ENCODE measurements at places on chromosomes 12 and 14.

- DNase-seq, result no peak
Observed at GRCh38 chr14:98957211-98958047, 314.6 kb downstream of the BCL11B start.

DNA sequence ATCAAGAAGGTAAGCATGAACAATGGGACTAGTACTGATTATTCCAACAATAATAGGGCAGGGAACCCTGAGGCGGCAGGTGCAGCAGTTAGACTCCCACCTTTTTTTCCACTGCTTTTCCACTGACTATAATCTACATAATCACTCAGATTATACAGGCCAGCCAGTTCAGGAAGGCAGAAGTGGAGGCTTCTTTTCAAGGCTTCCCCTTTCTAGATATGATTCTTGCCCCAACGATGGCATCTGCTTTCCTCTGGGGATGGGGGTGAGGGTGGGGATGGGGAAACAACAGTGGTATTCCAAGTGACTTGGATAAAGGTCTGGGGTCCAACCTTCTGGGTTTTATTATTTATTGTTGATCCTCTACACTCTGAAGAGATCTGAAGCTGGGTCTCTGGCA is 331 bp downstream of the NCKAP1L start:
- no peak for DNase-seq

DNA sequence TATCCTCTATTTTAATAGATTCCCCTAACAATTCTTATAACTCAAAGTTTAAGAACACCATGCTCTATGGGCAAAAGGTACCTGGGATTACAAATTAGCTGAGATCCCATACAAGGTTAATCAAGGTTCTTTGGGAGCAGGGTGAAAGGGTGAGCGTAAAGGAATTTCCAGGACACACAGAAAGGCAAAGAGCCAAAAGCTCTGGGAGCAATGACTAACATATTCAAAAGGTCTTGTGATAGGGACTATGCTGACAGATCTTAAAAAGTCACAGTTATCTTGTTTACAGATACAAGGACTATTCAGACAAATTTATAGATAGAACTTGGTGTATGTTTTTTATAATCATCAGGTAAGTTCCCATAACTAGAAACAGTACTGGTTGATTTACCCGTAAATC is 19.5 kb upstream of the PPFIBP1 start:
- DNase-seq, result no peak

DNA sequence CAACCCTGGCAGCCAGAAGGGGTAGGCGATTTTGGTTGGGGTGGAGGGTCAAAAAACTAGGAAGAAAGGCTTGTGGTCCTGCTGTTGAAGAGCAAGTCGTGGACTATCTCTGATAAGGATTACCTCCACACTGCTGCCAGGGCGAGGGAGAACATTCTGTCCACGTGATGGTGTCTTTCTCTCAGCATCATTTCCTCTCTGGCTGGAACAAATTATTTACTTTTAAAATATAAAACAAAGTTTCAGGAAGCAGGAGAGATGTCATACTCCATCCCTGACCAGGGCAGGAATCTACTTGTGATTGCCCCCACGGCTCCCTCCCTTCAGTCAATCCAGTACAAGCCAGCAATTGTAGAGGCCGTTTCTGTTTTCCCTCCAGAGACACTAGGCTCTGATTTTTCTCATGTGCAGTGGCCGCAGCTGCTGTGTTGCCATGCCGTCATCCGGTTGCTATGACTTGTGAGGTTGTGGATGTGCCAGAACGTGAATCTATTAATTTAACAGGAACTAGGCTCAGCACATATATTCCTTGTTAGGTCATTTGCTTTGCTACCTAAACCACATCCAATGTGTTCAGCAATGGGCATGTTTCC is 61.5 kb upstream of the PTGR2 start:
- DNase-seq, result no peak

DNA sequence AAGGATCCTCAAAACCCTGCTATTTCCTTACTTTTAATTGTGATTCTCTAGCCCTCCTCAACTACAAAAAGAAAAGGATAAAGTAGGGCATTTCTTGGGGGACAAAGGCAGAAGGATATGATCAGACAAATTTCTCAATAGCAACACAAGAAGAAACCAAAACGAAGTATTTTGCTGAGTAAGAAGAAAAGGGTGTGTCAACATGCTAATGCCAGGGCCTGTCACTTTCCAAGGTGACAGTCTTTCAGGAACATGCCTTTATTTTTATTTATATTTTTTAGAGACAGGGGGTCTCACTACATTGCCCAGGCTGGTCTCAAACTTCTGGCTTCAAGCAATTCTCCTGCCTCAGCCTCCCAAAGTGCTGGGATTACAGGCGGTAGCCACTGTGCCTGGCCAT is 39.8 kb downstream of the CBX5 start:
- no peak for DNase-seq

DNA sequence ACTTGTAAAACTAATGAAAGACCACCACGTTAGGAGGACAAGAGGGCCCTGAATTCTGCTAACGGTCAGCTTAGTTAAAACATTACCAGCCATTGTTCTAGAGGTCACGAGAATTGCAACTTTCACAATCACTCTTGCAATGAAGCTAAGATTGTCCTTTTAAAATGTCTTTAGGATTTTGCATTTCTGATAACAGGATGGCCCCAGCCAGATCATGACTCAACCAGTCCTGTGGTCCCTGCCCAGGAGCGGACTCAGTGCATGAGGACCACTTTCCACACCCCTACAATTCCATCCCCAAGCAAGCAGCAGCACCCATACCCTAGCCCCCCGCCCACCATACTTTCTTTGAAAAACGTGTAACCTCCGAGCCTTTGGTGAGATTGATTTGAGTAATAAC is 28.7 kb downstream of the HSP90AA1 start:
- no peak for DNase-seq

GRCh38 chr12:67390273-67390672 is 121.1 kb downstream of the CAND1 start:
- DNase-seq, result no peak

DNA sequence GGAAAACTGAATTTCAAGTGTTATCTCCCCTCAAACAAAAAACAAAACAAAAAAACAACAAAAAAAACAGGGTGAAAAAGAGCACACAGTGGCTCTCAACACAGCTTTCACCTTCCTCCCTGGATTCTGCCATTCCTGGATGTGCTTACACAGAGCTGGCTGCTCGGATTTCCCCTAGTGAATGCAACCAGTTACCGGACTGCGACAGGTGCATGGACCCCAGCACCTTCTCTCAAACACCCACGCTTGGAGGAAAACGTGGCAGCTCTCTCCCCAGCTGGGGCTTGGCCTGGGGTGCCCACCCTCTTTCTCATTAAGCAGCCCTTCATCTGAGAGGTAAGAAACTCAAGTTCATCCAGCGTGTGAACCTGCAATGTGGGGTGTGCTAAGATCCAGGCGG is 33.5 kb upstream of the DICER1 start:
- DNase-seq, result no peak

DNA sequence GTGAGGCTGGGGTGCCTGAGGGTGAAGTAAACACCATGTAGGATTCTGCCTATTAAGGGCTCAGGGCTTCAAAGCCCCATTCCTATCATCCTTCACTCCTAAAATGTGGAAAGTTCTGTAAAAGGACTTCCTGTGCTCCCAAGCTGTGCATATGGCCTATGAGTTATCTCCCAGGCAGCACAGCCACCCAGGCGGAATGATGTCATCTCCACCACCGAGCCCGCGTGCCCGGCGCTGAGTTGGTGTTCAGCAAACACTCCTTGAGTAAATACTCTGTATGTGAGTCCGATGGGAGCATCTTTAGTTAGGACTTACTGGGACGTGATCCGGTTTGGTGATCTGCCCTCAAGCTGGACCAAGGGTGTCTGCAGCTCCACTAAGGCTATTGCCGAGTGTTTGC is 437.3 kb downstream of the MED13L start:
- DNase-seq, result no peak

- no peak for DNase-seq
Observed at GRCh38 chr12:5479761-5480160, 47.9 kb downstream of the NTF3 start.

DNA sequence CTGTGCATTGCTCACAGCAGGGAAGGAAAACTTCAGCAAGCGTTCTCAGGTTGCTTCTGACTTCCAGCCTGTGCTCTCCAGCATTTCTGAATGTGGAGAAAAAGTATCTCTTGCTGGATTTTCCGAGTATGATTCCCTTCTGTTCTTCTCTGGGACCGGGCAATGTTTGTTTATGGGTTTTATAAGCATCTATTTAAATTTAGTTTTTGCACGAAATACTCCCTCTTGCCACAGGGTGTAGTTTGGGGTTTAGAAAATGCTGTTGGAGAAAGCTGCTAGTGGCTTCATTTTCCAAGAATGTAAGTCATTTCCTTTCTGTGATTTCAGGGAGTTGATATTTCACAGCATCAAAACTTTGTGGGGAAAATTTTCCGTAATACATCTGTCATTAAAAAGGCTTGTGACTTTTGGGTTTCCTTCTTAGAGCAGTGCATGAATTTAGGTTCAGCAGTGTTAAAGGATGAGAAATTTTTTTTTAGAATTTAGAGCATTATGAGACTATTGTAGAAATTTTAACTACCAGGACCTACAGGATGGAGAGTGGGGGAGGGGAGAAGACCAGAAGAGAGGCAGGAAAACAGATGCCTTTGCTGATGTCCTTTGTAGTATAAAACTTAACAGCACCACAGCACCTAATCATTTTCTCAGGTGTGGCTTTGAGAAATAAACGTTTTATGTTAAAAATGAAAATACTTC is 1.5 kb downstream of the FRMD6 start:
- no peak for DNase-seq

DNA sequence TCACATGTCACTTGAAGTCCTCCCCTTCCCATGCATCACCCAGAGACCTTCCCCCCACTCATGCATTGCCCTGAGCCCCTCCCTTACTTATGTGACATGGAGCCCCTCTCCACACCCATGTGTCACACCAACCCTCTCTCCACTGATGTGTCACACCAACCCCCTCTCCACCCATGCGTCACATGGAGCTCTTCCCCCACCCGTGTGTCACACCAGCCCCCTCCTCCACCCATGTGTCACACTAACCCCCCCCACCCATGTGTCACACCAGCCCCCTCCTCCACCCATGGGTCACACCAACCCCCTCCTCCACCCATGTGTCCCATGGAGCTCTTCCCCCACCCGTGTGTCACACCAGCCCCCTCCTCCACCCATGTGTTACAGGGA is 30.4 kb downstream of the RTL1 start:
- DNase-seq, result no peak

DNA sequence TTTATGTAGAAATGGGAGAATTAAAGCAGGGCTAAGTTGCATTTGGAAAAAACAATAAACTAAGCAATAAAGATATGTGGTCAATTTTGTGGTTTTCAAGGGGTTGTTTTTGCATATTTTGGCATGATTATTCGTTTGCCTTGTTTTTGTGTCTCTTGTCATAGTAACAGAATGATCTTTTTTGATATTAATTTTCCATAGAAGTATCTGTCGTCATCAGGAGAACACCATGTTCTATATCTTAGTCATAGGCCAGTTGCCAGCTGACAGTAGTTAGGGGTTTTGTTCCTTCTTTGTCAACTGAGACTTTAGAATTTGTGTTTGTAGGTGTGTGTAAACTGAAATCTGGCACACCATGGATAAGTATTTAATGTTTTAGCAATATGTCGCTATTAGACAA is 1354.8 kb downstream of the LRFN5 start:
- DNase-seq, result no peak

DNA sequence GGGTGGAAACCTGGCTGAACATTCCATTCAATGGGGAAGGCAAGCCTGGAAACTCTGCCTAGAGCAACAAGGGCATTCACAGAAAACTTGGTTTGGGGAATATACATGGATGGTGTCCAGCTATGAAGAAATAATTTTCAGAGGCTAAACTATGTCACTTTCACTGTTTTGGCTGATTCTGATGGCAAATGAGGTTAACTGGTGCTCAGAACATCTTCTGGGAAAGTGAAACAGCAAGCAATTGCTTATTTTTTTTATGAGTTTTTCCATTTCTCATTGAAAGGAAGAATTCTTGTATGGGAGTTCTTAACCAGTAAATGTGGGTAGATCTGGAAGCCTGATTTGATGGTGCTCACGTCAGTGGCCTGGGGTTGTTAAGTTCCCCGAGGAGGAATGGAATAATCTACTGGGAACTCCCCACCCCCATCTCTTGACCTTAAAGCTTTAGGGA is 132.8 kb upstream of the BTG1 start:
- DNase-seq, result no peak

DNA sequence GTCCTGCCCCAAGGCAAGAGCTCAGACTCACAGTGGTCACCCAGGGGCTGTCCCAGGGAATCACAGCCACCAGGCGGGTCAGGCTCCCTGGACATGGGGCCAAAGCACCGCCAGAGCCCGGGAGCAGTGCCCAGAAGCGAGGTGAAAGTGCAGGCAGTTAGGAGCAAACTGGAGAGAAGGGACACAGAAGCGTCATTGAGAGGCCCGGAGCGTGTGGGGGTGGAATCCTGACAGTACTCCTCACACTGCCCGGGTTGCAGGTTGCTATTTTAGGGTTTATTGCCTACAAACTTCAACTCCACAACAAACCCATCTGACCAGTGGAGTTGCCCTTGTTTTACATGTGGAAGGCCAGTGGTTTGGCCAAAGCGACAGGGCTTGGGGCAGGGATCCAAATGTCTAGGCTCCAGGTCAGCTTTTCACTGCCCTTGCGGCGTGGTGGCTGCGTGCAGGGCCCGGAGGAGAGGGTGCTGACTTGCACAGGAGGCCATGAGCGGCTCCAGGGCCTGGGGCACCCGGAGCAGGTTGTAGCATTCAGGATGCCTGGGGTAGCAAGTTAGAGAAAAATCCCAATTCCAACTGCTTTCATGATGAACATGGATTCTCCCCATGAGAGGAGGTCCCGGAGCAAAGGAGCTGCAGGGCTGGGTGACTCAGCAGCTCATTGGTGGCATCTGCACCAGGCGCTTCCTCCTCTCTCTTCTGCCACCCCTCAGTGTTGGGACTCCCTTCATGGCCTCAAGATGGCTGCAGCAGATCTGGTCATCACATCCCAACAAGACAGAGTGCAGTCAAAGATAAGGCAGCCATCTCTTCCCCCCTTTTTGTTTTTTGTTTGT is 112.3 kb upstream of the NCOR2 start:
- DNase-seq, result no peak

DNA sequence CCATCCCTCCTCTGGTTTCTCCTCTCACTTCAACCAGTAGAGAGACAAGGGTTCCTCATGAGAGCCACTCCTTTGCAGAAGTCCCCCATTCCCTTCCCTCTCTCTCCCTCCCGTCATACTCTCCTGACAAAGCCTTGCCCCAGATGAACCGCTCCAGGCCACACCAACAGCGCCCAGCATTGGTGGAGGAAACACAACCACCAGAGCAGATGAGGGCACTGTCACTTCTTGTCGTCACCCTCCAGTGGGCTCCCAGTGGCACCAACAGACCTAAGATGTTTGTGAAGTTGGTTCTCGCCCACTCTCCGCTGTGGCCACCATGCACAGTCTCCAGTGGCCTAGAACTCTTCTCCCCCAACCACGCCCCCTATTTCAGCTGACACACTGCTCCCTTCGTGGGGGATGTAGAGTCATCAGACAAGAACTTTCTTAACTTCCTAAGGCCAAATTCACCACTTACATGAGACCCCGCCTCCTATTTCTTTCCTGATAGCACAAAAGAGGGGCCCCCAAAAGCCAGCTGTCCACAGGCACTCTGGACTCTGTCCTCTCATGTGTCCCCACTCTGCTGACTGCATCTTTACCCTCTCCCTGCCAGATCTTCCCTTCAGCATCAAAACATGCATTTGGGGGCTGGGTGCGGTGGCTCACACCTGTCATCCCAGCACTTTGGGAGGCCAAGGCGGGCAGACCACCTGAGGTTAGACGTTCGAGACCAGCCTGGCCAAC is 29.2 kb upstream of the PLEKHG6 start:
- no peak for DNase-seq
